ENCODE measurements at places on chromosomes 12 and 14.

- DNase-seq = no peak
These were observed 269.2 kb upstream of the DAAM1 start for GRCh38 chr14:58919217-58919616.

DNA sequence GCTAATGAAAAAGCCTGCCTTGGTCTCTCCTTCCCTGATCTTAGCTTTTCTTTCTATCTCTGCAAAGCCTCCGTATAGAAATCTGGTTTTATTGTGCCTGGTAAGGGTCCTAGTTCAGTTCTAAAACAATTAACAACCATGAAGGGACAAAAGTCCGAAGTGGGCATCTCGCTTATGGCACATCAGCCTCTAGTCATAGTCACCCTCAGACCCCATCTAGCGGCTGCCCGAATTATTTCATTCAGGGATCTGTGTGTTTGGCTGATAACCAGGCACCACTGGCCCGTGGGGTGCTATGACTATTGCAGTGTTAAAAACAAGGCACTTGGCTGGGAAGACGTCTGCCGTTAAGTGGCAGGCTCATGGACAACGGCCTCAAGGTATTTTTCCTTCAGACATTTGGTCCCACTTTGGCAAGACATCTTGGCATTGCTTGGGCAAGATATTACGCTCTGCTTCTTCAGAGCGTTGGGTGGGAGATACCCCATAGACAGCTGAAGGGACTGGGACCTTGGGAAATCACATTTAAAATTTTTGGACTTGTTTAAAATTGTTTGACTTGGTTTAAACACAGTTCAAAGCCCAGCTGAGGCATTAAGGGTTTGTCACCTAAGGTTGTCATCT lies 87.1 kb downstream of the SINHCAF start:
- DNase-seq = peak; percentile 27

DNA sequence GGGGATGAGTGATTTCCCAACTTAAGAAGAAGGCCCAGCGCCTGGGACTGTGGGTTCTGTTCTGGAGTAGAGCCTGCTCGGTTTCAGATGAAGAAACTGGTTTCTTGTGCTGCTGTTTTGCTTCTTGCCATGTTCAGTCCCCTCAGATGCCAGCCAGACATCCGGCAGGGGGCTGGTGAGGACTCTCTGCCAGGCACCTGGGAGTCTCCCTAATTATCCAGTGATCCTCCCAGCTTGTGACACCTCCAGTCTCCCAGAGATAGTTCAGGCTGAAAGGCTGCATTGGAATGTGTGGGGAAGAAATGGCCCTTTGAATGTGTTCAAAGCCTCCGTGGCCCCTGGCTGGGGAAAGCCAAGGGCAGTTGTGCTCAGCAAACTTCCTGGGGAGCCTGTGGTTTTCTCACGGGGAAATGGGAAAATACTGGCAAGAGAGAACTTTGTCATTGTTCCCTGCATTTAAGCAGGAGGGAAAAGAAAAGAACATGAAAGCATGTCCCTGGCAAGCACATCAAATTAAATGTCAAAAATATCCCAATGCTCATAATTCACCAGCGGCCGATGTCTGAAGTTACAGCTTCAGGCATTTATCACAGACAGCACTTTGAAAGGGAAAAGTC lies 8.5 kb upstream of the SERPINA12 start:
- no peak for DNase-seq

DNA sequence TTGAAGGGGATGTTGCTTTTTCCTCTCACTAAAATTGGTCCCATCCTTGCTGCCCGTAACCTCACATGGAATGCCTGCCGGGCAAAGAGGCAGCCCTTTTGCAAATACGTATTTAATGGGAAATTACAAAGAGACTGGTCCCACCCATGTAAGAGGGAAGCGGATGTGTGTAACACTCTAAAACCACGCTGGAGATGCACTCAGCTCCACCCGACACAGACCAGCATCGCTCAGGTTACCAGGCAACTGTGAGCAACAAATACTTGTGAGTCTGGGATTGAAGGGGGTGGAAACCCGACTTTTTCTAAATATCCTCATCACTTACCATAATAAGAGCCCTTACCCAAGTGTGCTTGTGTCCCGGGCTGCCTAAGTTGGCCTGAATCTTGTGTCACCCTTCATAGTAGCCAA lies 47.7 kb downstream of the ELK3 start:
- no peak for DNase-seq

GRCh38 chr12:18629916-18630315 lies 107.9 kb downstream of the PLCZ1 start:
- DNase-seq = no peak

DNA sequence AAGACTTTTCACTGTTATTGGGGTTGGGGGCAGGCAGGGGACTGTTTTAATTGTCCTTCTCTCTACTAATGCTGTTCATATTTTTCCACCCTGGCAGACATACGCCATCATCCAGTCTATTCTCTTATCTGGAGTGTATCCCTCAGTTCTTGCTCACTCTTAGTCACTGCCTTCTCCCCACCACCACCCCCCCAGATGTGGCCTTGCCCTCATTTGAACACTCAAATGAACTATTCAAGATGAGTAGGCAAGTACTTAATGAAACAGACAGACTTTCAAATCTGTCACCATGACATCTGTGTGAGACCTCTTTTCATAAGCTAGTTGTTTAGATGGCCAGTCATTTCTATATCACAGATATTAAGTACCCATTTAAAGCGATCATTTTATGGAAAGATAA lies 10.1 kb downstream of the NUDT4 start:
- DNase-seq = no peak

GRCh38 chr14:104342435-104343293 lies 204.3 kb downstream of the KIF26A start:
- no peak for DNase-seq

GRCh38 chr12:86230516-86231146 lies 25.6 kb downstream of the MGAT4C start:
- DNase-seq = no peak

- no peak for DNase-seq
These were observed 606 bp downstream of the CINP start for GRCh38 chr14:102362084-102362483.

DNA sequence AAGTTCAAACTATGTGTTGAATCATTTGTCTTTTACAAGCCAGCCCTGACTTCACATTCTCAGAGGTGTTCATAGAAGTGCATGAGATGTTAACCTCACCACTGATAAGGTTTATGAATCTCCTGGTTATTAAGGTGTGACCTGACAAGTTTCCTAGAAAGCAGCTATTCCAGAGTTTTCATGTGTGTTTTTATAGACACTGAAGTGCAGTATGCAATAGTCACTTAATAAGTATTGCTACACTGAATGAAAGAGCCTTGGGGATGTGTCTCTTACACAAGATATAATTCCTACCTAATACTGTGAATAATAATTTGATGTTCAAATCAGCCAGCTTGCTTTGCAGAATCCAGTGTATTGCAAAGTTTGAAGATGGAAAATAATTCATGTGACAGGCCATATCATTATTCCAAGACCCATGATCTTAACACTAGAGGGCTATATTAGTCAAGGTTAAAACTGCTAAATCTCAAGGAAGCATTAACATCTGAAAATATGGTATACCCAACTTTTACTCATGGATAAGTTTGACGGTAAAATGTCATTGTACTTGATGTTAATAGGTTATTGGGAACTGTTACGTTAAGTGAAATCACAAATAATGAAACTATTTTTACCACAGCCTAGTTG lies 13.0 kb downstream of the SLC25A3 start:
- no peak for DNase-seq

DNA sequence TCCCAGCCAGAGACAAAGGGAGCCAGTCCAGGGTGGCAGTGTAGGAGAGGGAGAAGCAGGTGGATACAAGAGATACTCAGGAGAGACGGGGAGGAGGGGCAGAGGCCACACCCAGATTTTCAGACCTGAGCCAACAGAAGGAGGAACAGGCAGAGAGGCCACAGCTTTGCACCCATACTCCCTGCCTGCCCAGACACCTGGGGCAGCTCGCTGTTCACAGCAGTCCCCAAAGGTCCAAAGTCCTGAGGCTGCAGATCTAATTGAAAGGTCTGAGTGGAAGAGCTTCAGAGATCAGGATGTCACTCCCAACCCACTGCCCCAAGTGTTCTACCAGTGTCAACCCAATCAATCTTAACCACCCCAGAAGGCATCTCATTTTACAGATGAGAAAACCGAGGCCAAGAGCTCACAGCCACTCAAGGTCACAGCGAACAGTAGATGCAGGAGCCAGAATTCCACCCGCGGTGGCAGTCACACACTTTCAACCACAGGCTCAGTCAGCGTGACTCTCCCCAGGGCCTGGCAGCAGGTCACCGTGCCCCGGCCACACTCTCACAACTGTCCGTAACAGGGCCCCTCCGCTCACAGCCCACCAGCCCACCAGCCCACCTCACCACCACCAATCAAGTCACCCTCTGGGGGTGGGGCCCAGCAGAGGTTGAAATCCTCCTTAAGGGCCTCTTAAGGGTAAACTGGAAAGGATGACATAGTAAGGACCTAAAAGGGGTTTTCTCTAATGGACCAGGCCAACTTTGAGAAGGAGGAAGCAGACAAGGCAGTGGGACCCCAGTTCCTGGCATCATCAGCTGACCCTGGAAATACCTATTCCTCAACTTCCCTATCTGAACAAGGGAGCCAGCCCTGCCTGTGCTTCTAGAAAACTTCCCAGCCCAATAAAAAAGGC lies 33.3 kb downstream of the ACTN1 start:
- no peak for DNase-seq

DNA sequence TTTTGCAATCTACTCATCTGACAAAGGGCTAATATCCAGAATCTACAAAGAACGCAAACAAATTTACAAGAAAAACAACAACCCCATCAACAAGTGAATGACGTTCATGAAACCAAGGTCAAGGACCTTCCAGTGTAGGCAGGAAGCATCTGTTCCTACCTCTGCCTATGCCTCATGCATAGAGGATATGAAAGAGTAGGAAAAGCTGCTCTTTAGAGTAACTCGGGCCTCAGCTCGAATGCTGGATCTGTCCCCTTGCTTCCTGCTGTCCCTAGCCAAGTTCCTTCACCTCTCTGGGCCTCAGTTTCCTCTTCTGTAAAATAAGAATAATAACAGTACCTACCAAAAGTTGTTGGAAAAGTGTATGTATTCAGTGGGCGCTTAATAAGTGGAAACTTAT lies 65.0 kb downstream of the FOXN4 start:
- no peak for DNase-seq

GRCh38 chr14:74685056-74685455 lies 27.8 kb downstream of the AREL1 start:
- DNase-seq = no peak

DNA sequence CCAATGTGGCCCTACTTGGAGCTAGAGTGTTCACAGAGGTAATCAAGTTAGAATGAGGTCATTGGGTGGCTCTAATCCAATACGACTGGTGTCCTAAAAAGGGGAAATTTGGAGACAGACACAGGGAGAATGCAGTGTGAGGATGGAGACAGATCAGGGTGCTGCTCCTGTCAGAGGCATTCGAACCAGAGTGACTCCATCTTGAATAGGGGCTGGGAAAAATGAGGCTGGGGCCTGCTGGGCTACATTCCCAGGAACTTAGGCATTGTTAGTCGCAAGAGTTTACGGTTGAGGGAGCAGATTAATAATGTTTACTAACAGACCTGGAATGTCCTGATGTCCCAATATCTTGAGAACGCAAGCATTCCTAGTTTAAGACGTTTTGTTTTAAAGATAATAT lies 20.2 kb downstream of the TNFAIP2 start:
- no peak for DNase-seq

- no peak for DNase-seq
These were observed 137.4 kb downstream of the DERA start for GRCh38 chr12:16048511-16048910.

DNA sequence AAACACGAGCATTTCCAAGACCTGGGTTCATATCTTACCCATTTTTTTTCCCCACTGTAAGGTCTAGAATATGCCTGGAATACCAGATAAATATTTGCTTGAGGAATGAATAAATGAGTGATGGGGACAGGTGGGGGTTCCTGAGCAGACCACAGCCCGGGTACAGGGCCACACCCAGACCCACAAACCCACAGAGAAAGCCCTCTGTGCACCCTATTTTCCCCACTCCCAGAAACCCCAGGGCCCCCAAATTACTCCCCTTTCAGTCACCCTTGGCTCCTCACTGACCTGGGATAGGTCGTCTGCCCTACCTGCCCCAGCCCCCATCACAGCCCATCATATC lies 66.5 kb upstream of the DDX11 start:
- no peak for DNase-seq

DNA sequence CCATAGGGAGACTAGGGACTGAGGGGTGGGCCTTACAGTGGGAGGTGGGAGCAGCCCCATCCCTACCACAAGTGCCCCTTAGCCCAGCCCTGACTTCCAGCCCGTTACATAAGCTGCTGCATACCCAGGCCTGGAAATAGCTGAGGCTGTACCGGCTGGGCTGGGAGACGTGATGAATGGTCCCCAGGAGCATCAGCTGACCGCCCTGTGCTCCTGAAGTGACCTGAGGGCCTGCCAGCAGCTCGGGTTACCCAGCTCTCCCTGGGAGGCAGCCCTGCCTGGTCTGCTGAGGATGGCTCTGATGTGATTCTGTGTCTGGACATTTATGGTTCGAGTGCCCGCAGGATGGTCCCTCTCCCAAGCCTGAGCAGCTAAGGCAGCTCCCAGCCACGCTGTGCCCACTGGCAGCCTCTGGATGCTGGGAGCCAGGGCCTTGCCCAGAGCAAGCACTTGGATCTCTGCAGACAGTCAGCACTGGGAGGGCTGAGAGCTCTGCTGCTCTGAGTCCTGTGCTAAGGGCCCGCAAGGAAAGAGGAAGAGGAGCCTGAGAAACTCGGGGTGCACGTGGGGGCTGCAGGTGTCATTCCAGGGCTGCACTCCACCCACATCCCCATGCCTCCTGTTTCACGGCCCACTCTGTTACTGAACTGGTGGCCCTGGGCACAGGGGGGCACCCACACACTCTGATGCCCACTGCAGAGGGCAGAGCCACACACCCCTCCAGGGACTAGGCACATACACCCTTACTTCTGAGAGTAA lies 20.5 kb downstream of the TAMALIN start:
- DNase-seq = no peak

DNA sequence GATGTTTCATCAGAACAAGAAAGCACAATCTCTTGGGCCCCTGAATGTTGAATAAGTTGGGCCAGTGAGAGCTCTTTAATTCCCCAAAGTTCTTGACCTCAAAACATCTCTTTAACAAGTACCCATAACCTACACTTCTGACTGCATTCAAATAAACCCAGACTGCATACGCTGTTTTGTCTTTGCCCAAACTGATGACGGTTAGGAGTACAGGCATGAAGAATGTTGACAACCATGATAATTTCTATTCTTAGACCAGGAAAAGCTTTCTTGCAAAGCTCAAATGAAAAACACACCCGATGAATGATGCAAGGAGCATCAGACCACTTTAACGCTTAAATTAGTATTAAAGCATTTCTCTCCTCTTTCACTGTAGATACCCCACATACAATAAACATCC lies 11.7 kb upstream of the RAB3IP start:
- no peak for DNase-seq

- DNase-seq = no peak
These were observed 11.0 kb upstream of the MGP start for GRCh38 chr12:14896521-14897169.

- DNase-seq = no peak
These were observed 86.8 kb upstream of the EIF5 start for GRCh38 chr14:103247169-103247606.

DNA sequence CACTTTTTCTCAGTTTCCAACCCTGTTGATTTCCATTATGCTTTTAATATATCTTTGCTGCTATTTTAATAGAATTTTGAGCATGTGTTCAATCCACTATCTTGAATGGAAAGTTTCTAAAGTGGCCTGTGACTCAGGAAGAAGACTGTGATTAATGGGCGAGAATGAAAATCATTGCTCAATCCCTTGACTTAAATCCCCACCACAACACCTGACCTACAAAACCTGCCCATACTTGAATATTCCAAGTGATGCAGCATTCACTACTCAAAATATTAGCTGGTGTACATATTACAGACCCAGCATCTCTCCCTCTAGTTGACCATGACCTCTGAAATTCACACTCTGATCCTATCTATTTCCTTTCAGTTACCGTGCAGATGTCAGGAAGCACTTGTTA lies 1.3 kb upstream of the OAS3 start:
- DNase-seq = no peak

All from CMK (cell line).